ENCODE measurements at places on chromosomes 2 and 18.
A peak's percentile ranks its signal among the peaks of the same experiment; 100 is the strongest.

- DNase-seq = no peak
These were observed 429.4 kb downstream of the ERBB4 start for GRCh38 chr2:212109217-212109616.

GRCh38 chr18:75405351-75405750 is 22.2 kb downstream of the SMIM21 start:
- no peak for DNase-seq

DNA sequence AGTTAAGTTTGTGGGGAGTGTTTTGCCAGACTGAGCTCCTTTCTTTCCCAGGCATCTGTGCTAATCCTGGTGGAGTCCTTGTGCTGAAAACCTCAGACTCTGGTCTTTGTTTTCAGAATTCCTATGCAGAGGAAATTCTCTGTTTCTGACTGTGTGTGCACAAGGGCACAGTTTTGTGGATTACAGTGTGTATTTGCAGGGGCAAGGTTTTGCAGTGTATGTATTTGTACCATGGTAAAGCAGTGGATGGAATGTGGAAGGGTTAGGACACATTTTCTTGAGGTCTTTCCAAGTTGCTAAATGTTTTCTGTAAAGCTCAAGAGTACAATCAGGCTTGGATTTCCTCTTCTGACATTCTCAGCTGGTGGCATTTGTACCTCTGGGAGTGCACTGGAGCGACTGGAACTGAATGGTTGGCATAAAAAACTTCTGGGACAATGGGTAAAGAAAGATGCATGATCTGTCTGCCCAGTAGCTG is 139.5 kb upstream of the RND3 start:
- DNase-seq = no peak

DNA sequence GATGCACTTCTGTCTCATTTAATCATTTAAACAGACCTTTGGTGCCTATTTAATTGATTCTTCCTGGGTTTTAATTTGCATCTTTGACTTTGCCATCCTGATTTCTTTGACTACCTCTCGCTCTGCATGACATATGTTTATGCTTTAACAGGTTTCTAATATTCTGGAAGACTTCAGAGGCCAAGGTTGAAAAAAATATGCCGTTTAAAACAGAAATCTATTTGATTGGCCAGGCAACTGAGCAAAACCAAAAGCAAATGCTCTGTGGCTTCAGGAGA is 303.4 kb downstream of the IRS1 start:
- no peak for DNase-seq

DNA sequence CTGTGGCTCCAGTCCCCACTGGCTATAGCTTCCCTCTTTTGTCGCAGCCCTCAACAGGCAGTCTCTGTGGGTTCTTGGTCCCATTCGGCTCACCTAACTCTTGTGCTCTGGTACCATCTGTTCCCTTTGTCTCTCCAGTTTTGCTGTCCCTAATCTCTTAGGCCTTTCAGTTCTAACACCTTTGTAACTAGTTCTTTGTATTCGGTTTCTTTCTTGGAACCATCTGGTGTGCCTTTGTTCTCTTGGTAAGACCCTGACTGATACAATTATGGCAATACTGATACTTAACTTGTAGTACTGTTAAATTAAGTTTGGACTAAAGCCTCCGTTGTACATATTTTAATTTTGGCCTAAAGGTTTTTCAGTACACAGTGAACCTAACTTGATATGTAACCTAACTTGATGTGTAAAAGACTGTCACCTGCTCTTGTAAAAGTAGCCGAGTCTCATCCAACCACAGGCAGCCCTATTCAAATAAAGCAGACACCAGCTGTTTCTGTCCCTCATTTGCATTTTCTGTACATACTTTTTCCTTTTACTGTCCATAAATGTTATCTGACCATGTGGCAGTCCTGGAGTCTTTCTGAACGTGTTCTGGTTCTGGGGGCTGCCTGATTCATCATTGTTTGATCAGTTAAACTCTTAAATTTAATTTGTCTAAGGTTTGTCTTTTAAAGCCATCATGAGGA is 4.8 kb upstream of the MRPL44 start:
- peak; percentile 53 for DNase-seq

- DNase-seq = peak; percentile 65
These were observed 31.5 kb downstream of the ACVR1C start for GRCh38 chr2:157596992-157597681.

DNA sequence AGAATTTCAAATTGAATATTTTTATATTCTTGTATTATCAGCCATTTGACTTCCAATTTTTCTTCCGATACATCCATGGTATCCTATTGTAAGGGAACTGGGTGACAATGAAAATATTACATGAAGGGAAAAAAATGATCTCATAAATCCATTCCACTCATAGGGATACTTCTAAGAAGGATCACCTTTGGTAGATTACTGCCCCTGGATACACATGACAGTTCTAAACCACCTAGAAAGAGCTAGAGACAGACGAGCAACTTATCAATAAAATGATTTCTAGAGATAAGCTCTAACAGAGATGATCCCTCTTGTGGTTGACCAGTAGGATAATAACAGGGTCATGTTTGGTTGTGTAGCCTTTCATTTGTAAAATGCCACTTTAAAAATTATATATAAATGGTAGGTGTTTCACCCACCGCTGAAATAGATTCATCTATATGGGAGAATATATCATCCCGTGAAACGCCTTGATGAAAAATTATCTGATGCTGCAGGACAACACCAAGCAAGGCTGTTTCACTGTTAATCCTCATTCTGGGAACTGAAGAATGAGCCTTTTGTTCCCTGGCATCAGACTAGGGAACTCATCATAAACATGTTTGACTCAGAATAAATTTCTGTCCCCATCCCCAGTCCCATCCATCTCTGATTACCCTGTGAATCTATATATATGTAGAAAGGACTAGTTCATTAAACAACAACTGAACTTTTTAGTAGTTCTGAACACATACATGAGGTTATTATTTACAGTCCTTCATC is 180.0 kb downstream of the TCF4 start:
- no peak for DNase-seq

GRCh38 chr2:188952901-188953300 is 21.3 kb upstream of the COL3A1 start:
- no peak for DNase-seq

DNA sequence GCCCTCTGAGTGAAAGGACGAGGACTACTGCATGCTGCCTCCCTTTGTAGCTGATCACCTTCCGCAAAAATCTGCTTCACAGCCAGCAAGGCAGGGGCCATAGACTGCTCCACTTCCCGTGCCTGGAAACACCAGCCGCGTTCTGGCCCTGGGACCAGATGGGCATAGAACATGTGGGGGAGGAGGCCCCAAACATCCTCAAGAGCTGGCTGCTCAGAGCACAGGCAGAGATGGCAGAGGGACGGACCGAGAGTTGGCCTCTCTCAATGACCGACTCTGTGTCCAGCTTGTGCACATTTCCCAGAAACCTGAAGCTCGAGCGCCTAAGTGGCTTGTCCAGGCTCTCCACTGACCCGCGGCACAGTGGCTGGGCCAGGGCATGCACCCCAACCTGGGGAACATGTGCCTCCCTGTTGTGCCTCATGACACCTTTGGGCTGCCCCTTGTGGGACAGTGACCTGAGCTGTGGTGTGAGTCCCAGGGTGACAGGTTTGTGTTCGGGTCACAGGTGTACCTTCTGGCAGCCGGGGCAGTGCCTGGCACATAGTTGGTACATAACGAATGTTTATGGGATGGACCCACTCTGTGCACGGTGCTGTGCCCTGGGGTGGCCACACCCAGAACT is 9.1 kb downstream of the KCNF1 start:
- DNase-seq = no peak

DNA sequence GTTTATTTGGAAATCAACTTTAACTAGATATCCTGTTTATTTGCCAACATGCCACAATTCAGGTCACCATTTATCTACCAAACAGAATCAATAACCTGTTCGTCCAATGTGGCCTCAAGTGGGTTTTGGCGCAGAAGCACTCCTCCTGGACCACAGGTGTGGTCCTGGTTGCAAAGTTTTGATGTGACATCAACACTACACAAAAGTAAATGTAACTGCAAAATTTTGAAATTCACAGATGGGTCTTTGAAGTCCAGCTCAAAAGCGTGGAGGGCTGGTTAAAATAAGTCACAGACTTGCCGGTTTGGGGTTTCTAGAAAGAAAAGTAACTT is 474 bp upstream of the GCA start:
- DNase-seq = no peak

DNA sequence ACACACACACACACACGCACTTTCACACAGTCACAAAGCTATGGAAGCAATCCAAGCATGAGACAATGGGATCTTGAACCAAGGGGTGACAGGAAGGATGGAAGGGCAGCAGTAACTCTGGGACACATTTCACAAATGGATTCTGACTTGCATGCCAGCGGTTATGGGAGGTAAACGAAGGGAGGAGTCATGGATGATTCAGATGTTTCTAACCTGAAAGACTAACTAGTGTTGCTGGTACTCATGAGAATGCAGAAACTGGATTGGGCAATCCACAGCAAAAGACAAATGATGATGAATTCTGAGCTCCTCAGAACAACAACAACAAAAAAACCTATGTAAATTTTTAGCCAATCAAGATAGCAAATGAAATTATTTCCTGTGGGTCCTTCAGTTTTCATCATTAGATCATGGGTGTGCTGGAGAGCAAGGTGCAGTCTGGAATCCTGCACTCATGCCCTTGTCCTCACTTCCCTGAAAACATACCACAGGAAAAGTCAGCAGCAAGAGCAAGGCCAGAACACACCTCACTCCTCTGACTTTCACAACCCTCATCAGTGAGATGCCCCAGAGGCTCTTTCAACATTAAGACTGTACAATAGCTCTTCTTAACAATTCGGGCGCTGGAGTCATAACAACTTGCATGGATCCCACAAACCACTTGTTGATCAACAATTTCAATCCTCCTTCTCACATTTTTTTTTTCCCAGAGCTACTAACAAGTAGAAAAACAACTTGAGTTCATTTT is 32.6 kb downstream of the ABCA12 start:
- no peak for DNase-seq

GRCh38 chr2:172446474-172447063 is 19.2 kb downstream of the ITGA6 start:
- DNase-seq = no peak

DNA sequence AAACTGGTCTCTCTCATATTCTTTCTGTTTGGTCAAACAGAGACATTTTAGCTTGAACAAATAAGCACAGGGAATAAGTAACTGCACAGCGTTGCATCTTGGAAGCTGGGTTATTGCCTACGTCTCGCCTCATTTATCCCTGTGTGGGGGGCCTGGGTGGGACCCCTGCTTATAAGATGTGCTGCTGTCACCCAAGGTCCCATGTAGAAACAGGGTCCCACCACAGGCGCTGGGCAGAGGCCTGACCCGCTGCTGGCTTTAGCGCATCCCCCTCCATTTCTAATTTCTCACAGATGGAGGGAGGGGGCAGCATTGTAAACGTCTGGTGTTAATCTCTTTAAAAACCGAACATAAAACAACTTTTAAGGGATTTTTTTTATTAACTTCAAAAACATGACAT is 207.8 kb downstream of the HDAC4 start:
- no peak for DNase-seq

DNA sequence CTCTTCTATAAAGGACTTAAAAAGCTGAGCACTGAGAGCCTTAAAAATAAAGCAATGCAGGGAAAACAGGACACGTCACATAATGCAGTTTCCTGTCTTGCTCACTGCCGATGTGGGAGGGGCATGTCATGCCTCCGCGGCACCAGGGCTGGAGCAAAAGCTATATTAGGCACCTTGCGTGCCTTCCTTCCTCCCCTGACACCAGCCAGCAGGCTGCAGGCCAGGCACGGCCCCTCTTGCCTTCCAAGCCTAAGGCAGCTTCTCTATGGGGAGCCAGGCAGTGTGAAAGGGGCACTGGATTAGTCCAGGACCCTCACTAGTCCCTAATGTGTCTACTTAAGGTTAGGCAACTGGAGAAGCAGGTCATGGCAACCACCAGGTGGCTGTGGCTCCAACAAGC is 26.3 kb downstream of the MRPL35 start:
- DNase-seq = no peak

DNA sequence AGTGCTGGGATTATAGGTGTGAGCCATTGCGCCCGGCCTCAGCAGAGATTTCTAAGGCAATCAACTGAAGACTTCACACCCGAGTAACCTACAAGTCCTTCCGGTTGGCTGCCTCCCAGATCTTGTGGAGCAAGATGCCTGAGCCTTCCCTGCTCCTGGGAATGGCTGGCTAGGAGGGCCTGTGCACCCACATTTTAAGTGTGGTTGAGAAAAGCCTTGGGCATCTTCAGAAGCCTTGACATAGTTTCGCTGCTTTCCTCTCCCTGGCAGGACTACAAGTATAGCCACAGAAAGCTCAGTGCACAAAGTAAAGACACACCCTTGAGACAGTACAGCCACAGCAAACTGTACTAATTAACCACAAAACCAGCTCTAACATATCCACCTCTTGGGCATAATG is 35.2 kb downstream of the E2F6 start:
- DNase-seq = no peak

- no peak for DNase-seq
These were observed 87.6 kb downstream of the THADA start for GRCh38 chr2:43508209-43508608.

DNA sequence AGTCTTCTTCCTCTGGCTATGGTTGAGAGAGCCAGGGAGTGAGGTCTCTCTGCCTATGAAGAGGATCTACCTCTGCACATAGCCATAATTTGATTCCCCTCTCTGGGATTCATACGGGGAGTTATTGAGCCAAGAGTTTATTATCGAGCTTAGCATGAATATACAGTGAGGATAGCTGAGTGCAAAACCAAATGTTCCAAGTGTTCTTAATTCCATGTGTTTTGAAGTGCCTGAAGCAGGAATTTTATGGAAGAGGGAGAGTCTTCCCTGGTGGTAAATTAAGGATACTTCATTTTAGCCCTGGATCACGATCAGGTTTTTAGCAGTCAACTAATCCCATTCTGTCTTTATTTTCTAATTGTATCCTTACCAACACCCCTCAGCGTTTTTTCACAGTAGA is 270.6 kb downstream of the C1D start:
- no peak for DNase-seq

DNA sequence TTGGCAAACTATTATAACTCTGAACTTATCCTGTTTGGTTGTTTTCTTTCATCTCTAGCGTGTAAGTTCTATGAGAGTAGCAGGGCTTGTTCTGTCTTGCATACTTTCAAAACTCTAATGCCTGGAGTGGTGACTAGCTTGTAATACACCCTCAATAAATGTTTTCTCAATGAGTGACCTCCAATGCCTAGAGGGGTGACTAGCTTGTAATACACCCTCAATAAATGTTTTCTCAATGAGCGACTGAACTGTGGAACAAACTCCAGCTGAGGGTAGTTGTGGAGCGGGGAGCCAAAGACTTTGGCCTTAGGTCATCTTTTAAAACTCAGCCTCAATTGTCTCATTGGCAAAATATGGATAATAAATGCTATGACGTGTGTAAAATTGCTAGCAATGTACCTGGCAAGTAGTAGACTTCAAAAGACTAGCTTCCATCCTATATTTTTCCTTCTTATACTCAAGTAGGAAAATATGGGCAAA is 1.8 kb downstream of the GPD2 start:
- no peak for DNase-seq

- peak; percentile 60 for DNase-seq
These were observed 73.5 kb upstream of the NEDD4L start for GRCh38 chr18:57970356-57971095.

GRCh38 chr2:31764169-31764568 is 183.4 kb upstream of the SRD5A2 start:
- DNase-seq = no peak

- DNase-seq = no peak
These were observed 150.3 kb upstream of the CAPN13 start for GRCh38 chr2:30957591-30957990.
